Activated naive CD4-positive, alpha-beta T cell (primary cell): ENCODE measurements at places on chromosomes 2 and 18.

- no peak for DNase-seq
These were observed 289.1 kb downstream of the TRIB2 start for GRCh38 chr2:13005761-13006335.

GRCh38 chr2:215749092-215749957, 264.0 kb downstream of the MREG start:
- DNase-seq = no peak

DNA sequence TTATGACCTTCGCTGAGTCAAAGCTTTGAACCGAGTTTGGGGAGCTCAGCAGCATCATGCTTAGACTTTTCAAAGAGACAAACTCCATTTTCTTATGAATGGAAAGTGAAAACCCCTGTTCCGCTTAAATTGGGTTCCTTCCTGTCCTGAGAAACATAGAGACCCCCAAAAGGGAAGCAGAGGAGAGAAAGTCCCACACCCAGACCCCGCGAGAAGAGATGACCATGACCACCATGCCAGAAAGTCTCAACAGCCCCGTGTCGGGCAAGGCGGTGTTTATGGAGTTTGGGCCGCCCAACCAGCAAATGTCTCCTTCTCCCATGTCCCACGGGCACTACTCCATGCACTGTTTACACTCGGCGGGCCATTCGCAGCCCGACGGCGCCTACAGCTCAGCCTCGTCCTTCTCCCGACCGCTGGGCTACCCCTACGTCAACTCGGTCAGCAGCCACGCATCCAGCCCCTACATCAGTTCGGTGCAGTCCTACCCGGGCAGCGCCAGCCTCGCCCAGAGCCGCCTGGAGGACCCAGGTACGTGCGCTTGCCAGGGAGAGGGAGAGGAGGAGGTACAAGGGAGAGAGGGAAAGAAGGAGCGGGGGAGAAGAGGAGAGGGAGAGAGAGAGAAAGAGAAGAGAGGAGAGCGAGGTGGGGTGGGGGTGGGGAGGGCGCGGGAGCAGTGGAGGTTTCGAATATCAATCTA, at the start of gene DLX1:
Gene DLX1, plus strand, starts transcription at position 48 of the 700 bp plus-strand sequence. Its CDS starts 171 bp downstream, at position 219.
- no peak for DNase-seq

DNA sequence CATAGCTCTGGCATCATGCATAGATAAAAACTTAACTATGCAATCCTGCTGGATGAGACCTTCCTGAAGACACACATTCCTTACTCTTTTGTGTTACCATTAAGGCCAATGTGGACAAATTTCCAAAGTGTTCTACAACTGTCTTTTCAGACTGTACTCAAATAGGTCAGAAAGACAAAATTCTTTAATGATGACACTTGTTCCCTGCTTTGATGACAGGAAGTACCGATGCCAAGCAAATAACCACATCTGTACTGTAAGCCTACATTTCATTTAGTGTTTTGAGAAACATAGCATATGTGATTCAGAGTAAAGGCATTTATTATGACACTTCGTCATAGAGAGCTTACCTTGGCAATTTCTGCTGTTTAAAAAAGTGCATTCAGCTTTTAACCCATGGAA, 55.0 kb downstream of the PMAIP1 start:
- no peak for DNase-seq

GRCh38 chr2:18971628-18972027, 382.3 kb upstream of the NT5C1B start:
- DNase-seq = no peak

GRCh38 chr18:37778417-37779165, 213.0 kb upstream of the CELF4 start:
- DNase-seq = no peak
